Esophagus muscularis mucosa (tissue), 4 donors: ENCODE measurements at places on chromosomes 6 and 20. TPM values are rescaled to one million over a fixed set of nuclear protein-coding genes. Genes with fewer than 3 reads are reported as not detected.
A peak's percentile ranks its signal among the peaks of the same experiment; 100 is the strongest.

DNA sequence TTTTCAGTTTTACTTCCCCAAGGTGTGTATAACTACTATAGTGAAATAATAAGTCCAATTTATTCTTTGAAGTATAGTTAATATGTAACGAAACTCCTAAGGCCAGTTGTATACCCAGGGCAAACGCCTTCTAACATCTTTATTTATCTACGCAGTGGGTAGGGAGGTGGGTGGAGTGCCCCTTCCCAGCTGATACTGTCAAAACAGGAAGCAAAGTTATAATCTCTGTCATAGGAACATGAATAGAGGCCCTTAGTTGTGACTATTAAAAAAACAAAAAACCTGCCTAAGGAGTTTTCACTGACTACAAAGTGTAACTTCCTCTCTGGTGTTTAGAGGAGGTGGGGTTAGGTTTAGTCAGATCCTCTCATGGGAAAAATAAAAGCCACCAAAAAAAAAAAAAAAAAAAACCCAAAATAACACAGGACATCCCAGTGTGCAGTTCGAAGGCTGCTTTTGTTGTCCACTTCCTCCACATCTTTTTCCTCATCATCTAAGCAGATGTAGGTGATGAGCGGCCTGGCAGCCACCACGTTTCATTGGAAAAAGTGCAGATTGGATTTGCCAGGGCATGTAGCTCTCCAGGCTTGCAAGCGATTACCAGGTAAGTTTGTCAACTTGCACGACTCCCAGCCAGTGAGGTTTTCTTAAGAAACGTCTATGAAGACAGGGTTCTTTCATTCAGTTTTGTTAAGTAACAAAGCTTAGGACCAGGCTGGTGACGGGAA is 58.7 kb downstream of the UTRN start:
- peak overlapping the region; percentile 44 for H3K27ac ChIP-seq
- H3K36me3 ChIP-seq, result no peaks in the 10 kb centered on the region
- no peaks in the 10 kb centered on the region for H3K27me3 ChIP-seq
- H3K4me1 ChIP-seq, result peaks cover 57% of the 10 kb centered on the region
- peak; percentile 39 for DNase-seq

DNA sequence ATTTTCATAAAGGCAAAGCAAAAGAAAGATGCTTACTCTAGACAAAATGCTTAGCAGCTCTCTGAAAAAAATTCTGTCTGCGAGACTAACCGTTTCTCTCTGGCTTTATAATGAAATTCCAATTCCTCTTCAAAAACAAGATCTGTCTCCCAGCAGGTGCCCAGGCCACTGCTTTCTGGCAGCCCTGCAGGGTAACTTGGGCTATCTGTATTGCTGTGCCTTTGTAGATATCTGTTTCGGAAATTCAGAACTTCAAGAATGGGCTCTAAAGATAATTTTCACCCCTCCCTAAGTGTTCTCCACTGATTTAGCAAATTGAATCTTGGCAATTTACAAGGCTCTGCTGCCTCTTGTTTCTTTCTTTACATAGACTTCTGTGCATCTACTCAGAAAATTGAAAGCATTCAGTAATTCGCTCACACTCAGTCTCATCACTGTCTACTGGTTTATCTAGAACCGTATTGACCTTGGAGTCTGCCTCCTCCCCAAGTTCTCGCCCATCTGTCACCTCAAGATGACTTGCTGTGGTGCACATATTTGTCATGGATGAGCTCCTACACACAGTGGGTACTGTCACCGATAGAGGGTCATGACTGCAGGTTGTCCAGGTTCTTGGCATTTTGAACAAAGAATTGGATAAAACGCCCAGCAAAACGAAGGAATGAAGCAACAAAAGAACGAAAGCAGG is 26.4 kb upstream of the FABP7 start:
- H3K27me3 ChIP-seq, result no peaks in the 10 kb centered on the region
- no peak for DNase-seq
- H3K27ac ChIP-seq, result no peak overlapping the region
- H3K4me3 ChIP-seq, result no peak overlapping the region

The TAAR8 gene
- total RNA-seq, result not detected

DNA sequence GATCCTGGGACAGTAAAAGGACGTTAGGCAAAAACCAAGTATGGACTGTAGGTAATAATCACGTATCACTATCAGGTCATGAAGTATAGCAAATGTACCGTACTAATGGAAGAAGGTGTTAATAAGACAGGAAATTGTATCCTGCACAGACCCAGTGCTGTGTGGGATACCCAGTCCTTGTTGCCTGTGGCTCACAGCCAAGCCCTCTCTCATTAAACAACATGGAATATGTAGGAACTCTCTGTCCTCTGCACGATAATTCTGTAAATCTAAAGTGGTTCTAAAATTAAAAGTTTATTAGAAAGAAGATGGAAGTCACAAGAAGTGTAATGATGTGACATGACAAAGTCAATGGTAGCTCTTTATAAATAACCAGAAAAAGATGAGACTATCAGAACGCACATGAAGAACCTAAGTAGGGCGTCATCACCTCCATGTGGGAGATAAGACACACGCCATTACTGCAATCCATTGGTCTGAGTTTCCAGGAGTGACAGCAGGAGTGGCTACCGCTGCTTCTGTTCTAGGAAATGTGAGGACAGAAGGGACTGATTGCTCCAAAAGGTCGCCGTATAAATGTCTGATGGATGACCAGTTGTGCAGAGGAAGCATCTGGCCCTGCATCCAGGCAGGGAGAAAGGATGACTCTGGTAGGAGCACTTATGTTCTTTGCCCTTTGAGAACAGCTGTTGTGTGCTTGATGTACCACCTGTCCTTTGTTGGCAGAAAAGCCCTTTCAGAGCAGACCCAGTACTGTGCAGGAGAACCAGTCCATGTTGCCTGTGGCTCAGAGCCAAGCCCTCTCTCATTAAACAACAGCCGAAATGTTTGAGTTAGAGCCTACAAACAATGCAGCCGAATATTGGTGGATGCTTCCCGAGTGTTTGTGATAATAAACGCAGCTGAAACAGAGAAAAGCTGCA is 125.6 kb downstream of the FIG4 start:
- no peaks in the 10 kb centered on the region for H3K27me3 ChIP-seq
- H3K4me3 ChIP-seq, result no peak overlapping the region
- H3K36me3 ChIP-seq, result peaks cover 6% of the 10 kb centered on the region
- H3K27ac ChIP-seq, result no peak overlapping the region
- DNase-seq, result peak; percentile 75
- H3K4me1 ChIP-seq, result no peaks in the 10 kb centered on the region

DNA sequence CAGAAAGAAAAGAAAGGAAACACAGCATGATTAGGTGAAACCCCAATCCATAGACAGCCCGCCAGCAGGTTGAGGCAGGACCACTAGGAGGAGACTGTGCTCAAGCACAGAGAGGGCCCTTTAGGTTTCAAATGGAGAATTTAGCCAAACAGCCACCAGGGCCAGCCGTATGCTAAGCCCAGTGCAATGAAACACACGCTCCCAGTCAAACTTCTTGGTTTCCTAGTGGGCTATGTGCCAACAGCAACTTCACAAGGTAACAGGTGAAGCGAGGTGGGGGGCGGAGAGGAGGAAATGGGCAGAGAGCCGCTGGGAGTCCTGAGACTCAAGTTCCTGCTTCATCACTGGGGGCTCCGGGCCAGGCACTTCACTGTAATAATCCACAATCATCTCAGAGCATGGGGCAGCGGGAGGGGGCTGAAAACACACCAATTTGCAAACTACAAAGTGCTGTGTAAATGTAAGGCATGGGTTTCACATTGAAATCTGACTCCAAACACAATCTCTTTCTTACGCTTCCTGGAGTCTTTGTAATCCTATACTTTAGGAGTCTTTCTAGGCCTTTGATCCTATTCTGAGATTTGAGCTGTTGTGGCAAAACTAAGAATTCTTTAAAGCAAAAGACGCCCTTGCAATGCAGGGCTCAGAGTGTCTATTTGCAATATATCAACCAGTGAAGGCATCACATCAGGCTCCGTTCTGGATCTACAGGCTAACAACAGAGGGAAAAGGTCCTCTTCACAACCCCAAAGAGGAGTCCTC is 117.3 kb downstream of the OPRM1 start:
- peak; percentile 68 for DNase-seq
- H3K27me3 ChIP-seq, result no peaks in the 10 kb centered on the region
- H3K36me3 ChIP-seq, result no peaks in the 10 kb centered on the region
- no peak overlapping the region for H3K27ac ChIP-seq
- no peak overlapping the region for H3K4me3 ChIP-seq
- peaks cover 9% of the 10 kb centered on the region for H3K4me1 ChIP-seq
